H9 (cell line): ENCODE measurements at places on chromosomes 2 and 18. TPM values are rescaled to one million over a fixed set of nuclear protein-coding genes. Genes with fewer than 3 reads are reported as not detected.

Gene CRYGD
- total RNA-seq = not detected in 2 replicates

Gene FABP1
- not detected in 2 replicates for total RNA-seq

GRCh38 chr2:114222344-114222743, 220.1 kb upstream of the DPP10 start:
- no peaks in the 10 kb centered on the region for H3K27me3 ChIP-seq
- H3K4me3 ChIP-seq = no peak overlapping the region
- DNase-seq = no peak
- H3K27ac ChIP-seq = no peak overlapping the region
- H3K4me1 ChIP-seq = no peaks in the 10 kb centered on the region

DNA sequence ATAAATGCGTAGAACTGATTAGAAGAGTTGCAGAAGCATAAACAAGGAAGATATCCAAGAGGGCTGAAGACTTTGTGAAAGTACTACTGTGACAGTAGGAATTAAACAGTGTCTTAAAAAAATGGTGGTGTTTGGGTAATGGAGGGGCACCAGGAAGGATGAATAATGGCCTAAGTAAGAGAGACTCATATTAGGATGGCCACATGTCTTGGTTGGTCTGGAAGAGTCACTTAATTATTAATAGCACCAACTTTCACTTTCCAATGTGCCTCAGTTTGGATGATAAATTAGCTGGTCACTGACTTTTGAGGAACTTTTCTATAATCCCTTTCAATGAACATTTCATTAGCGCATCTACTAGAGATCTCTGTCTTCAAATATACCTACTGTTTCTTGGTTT, 372.2 kb downstream of the NYAP2 start:
- no peaks in the 10 kb centered on the region for H3K4me1 ChIP-seq
- H3K4me3 ChIP-seq = no peak overlapping the region
- H3K27ac ChIP-seq = no peak overlapping the region
- DNase-seq = no peak
- H3K36me3 ChIP-seq = 0 out of 3 replicates have a peak, but pooled peaks cover 2% of the 10 kb centered on the region
- no peaks in the 10 kb centered on the region for H3K27me3 ChIP-seq

GRCh38 chr2:226655871-226656270, 143.7 kb downstream of the IRS1 start:
- H3K36me3 ChIP-seq = no peaks in the 10 kb centered on the region
- no peak overlapping the region for H3K27ac ChIP-seq
- DNase-seq = no peak

DNA sequence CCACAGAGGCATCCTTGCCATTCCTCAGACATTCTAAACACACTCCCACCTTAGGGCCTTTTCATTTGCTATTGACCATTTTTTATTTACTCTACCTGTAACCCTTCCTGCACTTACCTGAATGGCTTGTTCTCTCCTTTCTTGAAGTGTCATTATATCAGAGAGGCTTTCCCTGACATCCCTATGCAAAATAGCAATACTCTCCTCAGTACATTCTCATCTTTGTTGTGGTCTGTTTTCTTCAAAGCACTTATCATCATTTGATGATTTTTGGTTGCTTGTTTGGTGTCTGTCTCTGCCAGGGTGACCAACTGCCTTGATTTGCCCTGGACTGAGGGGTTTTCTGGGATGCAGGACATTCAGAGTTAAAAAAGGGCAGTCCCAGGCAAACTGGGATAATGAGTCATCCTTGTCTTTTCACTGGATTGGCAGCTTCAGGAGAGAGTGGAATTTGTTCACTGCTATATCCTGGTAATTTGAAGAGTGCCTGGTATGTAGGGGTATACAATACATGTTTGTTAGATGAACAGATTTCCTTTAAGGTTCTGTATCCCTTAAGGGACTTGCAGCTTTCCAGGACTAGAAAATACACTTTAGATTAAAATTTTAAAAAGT, 102.4 kb downstream of the BABAM2 start:
- H3K4me3 ChIP-seq = no peak overlapping the region
- peaks cover 2% of the 10 kb centered on the region; the same call in 1 of the 3 replicates for H3K36me3 ChIP-seq
- DNase-seq = no peak
- no peaks in the 10 kb centered on the region for H3K27me3 ChIP-seq

- H3K27ac ChIP-seq = no peak overlapping the region
- peaks cover 4% of the 10 kb centered on the region; the same call in 1 of the 2 replicates for H3K4me1 ChIP-seq
- peaks cover 2% of the 10 kb centered on the region; the same call in 1 of the 3 replicates for H3K36me3 ChIP-seq
These were observed 73.8 kb upstream of the TXNDC2 start for GRCh38 chr18:9811978-9812377.

- H3K4me1 ChIP-seq = peaks cover 4% of the 10 kb centered on the region; the same call in 1 of the 2 replicates
- H3K4me3 ChIP-seq = no peak overlapping the region
- H3K36me3 ChIP-seq = peaks cover 16% of the 10 kb centered on the region
- no peak for DNase-seq
These were observed 20.0 kb downstream of the SETBP1 start for GRCh38 chr18:44700652-44701051.

DNA sequence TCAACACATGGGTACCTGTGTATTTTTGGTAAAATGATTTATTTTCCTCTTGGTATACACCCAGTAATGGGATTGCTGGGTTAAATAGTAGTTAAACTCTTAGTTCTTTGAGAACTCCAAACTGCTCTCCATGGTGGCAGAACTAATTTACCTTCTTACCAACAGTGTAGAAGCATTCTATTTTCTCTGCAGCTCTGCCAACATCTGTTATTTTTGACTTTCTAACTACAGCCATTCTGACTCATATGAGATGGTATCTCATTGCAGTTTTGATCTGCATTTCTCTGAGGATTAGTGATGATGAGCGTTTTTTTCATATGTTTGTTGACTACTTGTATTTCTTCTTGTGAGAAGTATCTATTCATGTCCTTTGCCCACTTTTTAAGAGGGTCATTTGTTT, 180.6 kb downstream of the FSIP2 start:
- no peak overlapping the region for H3K4me3 ChIP-seq
- no peaks in the 10 kb centered on the region for H3K36me3 ChIP-seq
- no peak for DNase-seq
- H3K27ac ChIP-seq = no peak overlapping the region

Gene GKN2
- not detected in 2 replicates for total RNA-seq

GRCh38 chr2:63078852-63079606, 28.4 kb downstream of the OTX1 start:
- H3K4me3 ChIP-seq = no peak overlapping the region
- no peak overlapping the region for H3K27ac ChIP-seq
- H3K27me3 ChIP-seq = no peaks in the 10 kb centered on the region
- H3K4me1 ChIP-seq = no peaks in the 10 kb centered on the region

Gene CDKL4
- total RNA-seq = not detected in 2 replicates

Gene KCNG2
- total RNA-seq = 0.15 TPM in 1 of 2 replicates, not detected in the other

Gene TNFAIP6
- total RNA-seq = 0.81 and 1.2 TPM in 2 replicates

- no peaks in the 10 kb centered on the region for H3K27me3 ChIP-seq
- H3K27ac ChIP-seq = no peak overlapping the region
- no peak for DNase-seq
- no peaks in the 10 kb centered on the region; the same call in 1 of the 2 replicates for H3K4me1 ChIP-seq
- H3K4me3 ChIP-seq = no peak overlapping the region
These were observed 22.2 kb upstream of the TTC39C start for GRCh38 chr18:23992089-23992940.

DNA sequence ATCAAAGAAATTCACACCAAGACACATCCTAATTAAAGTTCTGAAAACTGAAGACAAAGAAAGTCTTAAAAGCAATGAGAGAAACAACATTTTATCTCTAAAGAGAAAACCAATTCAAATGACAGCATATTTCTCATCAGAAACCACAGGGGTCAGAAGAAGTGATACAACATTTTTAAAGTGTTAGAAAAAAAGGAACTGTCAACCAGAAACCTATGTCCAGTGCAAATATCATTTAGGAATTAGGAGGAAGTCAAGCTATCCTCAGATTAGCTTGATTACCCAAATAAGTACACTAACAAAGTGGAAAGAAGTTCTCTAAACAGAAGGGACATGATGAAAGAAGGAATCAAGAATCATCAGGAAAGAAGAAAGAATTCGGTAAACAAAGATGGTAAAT, 59.5 kb upstream of the BCL2L11 start:
- H3K27me3 ChIP-seq = no peaks in the 10 kb centered on the region
- DNase-seq = no peak
- no peaks in the 10 kb centered on the region for H3K4me1 ChIP-seq
- H3K4me3 ChIP-seq = no peak overlapping the region
- no peak overlapping the region for H3K27ac ChIP-seq

Gene ACMSD
- total RNA-seq = not detected in 2 replicates

DNA sequence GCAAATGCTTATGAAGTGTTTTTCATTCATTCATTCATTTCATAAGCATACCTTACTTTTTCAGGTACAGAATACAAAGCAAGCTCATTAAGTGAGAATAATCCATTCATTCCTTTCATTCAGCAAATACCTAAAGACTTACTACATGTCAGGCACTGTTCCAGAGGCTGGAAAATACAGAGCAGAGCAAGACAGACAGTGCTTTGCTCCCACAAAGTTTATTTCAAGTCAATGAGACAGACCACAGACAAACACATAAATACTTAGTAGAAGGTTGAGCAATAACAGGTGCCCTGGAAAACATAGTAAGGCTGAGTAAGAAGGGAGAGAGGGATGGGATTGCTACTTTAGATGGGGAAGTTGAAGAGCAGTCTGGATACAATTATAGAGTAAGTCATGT, 309.8 kb downstream of the C1D start:
- DNase-seq = no peak
- H3K27me3 ChIP-seq = no peaks in the 10 kb centered on the region
- no peaks in the 10 kb centered on the region for H3K36me3 ChIP-seq
- no peak overlapping the region for H3K4me3 ChIP-seq

DNA sequence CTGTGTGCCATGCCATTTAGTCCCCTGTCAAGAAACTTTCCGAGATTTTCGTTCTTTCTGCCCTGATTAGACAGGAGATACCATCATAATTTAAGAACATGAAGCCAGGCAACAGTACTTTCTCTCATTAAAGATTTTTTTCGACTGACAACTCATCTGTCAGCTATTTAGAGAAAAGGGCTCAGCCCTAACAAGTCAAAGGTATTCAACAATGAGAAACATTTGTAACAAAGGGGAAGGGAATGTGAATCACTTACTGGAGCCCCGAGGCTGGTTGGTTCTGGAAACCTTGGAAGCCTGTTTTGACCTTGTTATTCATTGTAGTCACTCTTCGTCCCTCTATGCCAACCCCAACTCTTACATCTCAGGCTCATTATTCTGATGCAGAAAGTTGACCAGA, 199.4 kb downstream of the SPP2 start:
- peaks cover 7% of the 10 kb centered on the region for H3K36me3 ChIP-seq
- H3K27me3 ChIP-seq = no peaks in the 10 kb centered on the region
- H3K4me1 ChIP-seq = peaks cover 2% of the 10 kb centered on the region; the same call in 1 of the 2 replicates

GRCh38 chr2:107719836-107720235, 106.9 kb upstream of the RGPD4 start:
- H3K4me3 ChIP-seq = no peak overlapping the region
- no peak overlapping the region for H3K27ac ChIP-seq
- no peaks in the 10 kb centered on the region for H3K4me1 ChIP-seq

Gene ZNF2
- total RNA-seq = 2.2 and 2.7 TPM in 2 replicates

Gene FAM98A
- 65.0 and 70.9 TPM in 2 replicates for total RNA-seq

DNA sequence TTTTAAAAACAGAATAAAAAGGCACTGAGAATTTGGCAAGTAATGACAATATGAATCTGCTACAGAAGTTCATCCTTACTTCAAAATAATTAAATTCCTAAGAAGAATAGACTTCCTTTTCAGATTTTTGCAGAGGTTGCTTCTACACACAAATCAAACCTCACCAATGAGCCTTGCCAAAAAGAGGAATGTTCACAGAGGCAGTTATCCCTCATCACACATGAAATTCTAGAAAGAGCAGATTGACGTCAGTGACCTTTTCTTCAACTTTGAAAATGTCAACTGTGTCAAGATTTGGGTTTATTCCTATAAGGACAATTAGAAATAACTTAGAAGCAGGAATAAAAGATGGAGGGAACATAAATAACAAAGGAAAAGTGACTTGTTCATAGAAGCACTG, 64.6 kb downstream of the MBD2 start:
- no peaks in the 10 kb centered on the region for H3K36me3 ChIP-seq
- no peak overlapping the region for H3K4me3 ChIP-seq
- no peak for DNase-seq
- no peak overlapping the region for H3K27ac ChIP-seq
- no peaks in the 10 kb centered on the region for H3K4me1 ChIP-seq
- no peaks in the 10 kb centered on the region for H3K27me3 ChIP-seq

Gene SCYGR4
- not detected in 2 replicates for total RNA-seq

Gene M1AP
- total RNA-seq = 5.5 and 7.6 TPM in 2 replicates

Gene LIMS2
- 5.7 and 5.9 TPM in 2 replicates for total RNA-seq

DNA sequence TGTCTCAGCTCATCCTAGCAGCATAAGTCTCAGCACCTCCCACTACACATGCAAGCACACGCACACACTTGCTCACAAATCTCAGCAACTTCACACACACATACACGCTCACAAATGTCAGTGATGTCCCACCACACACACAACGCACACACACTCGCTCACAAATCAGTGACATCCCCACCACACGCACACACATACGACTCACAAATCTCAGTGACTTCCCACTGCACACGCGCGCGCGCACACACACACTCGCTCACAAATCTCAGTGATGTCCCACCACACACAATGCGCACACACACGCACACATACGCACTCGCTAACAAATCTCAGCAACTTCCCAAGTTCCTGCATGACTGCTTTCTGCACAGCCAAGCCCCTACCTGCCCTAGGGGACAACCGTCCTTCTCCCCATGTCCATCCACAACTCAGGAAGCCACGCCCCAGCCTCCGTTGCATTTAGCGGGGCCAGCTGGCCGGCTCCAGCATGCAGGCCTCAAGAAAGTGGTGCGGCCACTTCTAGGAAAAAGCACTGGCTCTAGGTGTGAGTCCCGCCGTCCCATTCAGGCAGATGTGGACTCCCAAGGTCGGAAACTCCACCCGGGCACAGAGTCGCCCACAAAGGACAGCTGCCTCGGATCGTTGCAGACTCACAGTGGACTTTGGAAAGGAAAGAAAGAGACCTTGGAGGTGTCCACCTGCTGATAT, 180.1 kb upstream of the SALL3 start:
- no peak overlapping the region for H3K27ac ChIP-seq
- no peaks in the 10 kb centered on the region; the same call in 2 of the 3 replicates for H3K36me3 ChIP-seq
- DNase-seq = no peak

DNA sequence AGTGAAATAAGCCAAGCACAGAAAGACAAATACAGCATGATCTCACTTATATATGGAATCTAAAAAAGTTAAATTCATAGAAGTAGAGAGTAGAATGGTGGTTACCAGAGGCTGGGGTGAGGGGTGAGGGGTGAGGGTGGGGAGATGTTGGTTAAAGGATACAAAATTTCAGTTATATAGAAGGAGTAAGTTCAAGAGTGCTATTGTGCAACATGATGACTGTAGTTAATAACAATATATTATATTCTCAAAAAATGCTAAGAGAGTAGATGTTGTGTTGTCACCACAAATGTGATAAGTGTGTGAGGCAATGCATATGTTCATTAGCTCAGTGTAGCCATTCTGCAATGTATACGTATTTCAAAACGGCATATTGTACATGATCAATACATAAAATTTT, 26.4 kb upstream of the GULP1 start:
- no peaks in the 10 kb centered on the region for H3K4me1 ChIP-seq
- no peak for DNase-seq
- no peak overlapping the region for H3K4me3 ChIP-seq
- H3K27ac ChIP-seq = no peak overlapping the region
- no peaks in the 10 kb centered on the region for H3K27me3 ChIP-seq
- peaks cover 8% of the 10 kb centered on the region; the same call in 1 of the 2 replicates for H3K36me3 ChIP-seq

GRCh38 chr2:43452318-43452731, 143.5 kb downstream of the THADA start:
- no peak for DNase-seq
- no peaks in the 10 kb centered on the region for H3K27me3 ChIP-seq
- H3K4me3 ChIP-seq = no peak overlapping the region
- no peaks in the 10 kb centered on the region for H3K36me3 ChIP-seq

Gene TSPYL6
- total RNA-seq = not detected in 2 replicates

Gene TRIM43
- not detected in 2 replicates for total RNA-seq

Gene VSNL1
- total RNA-seq = 9.2 and 9.9 TPM in 2 replicates

GRCh38 chr2:161422816-161423403, 6.8 kb downstream of the TBR1 start:
- no peak for DNase-seq
- peaks cover 2% of the 10 kb centered on the region; the same call in 1 of the 3 replicates for H3K36me3 ChIP-seq
- H3K4me3 ChIP-seq = peak overlapping the region; percentile 83
- no peaks in the 10 kb centered on the region for H3K4me1 ChIP-seq
- H3K27me3 ChIP-seq = peaks cover 97% of the 10 kb centered on the region

Gene CNRIP1
- total RNA-seq = 0.50 and 0.70 TPM in 2 replicates
